Stimulated activated CD8-positive, alpha-beta memory T cell treated with anti-CD3 and anti-CD28 coated beads, Interleukin-12 subunit alpha, Interleukin-12 subunit beta, amount 100 ng/mL, for 1 hour (primary cell): ENCODE measurements at places on chromosomes 1 and 21.
A peak's percentile ranks its signal among the peaks of the same experiment; 100 is the strongest.

DNA sequence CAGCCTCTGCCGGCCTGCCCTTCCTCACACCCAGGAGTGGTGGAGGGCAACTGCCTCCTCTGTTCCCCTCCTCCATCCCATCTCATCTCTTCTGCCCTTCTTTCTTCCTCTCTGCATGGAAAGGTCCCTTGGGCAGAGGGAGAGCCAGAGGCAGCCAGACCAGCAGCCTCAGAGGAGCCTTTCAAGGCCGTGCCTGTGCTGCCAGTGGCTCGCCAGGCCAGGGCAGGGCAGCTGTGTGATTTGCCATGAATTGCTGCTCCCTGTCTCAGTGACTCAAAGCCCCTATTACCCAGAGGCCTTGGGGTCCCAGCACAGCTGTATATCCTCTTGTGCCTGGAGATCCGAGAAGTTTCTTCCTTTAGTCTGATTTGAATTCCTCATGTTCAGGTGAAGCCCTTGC lies 21.9 kb downstream of the TMCC2 start:
- DNase-seq: no peak

GRCh38 chr1:207995576-207995975 lies 84.7 kb upstream of the CD34 start:
- DNase-seq: no peak

DNA sequence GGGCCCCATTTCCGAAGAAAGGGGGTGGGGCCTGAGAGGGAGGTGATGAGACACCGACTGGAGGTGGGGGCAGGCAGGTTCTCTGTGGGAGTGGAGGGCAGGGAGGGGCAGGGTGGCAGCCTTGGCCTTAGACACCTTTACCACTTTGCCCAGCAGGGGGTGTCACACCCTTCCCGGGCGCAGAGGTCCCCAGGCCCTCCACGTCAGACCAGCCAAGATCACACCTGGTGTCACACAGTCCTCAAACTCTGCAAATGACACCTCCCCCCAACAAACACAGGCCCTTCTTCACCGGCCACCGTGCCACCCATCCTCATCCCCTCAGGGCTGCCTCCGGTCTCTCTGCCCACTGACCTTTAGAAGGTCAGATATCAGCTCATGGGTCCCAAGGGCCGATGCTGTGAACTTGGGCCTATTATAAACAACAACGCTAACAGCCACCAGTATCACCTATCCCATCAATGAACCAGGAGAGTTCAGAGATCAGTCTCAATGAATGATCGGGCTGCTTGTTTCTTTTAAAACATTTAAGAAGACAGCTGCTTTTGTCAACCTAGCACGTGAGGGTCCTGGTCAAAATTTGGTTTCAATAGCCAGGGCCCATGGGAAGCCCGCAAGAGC lies 103.9 kb downstream of the CASZ1 start:
- peak; percentile 51 for DNase-seq

GRCh38 chr1:118504221-118504644 lies 319.2 kb upstream of the SPAG17 start:
- no peak for DNase-seq

GRCh38 chr1:84363622-84364021 lies 34.7 kb upstream of the DNASE2B start:
- no peak for DNase-seq

DNA sequence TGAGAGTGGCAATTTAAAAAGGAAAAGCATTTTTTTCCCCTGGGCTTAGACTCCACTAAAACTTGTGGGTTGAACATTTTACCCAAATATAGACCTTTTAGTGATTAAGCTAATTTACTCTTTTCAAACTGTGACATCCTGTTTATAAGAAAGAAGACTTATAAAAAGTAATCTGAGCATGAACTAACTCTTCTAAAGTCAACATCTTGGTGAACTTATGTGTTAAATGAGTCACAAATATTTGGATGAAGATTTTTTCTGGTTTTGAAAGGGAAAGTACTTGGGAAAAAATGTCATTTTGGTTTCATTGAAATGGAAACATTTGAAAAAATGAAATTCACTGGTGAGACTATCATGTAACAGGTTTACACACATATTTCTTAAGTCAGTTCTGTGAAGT lies 109.8 kb downstream of the KCNK2 start:
- no peak for DNase-seq

DNA sequence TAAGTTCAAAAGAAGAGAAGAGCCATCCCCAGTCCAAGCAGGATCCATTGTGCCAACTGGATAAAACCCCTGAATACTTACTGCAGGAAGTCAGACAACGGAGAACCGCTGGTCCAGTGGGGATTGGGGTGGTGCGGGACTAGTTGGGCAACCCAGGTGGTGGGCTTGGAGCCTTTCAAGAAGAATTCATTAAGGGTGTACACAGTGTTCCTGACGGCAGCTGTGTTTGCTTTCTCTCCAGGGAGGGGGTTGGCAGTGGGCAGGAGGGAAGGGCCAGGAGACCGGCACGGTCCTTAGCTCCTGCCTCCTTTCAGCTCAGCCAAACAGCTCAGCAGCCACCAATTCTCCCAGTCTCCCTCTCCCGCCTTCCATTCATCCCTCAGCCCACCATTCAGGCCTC lies 7.1 kb upstream of the CDK18 start:
- no peak for DNase-seq

DNA sequence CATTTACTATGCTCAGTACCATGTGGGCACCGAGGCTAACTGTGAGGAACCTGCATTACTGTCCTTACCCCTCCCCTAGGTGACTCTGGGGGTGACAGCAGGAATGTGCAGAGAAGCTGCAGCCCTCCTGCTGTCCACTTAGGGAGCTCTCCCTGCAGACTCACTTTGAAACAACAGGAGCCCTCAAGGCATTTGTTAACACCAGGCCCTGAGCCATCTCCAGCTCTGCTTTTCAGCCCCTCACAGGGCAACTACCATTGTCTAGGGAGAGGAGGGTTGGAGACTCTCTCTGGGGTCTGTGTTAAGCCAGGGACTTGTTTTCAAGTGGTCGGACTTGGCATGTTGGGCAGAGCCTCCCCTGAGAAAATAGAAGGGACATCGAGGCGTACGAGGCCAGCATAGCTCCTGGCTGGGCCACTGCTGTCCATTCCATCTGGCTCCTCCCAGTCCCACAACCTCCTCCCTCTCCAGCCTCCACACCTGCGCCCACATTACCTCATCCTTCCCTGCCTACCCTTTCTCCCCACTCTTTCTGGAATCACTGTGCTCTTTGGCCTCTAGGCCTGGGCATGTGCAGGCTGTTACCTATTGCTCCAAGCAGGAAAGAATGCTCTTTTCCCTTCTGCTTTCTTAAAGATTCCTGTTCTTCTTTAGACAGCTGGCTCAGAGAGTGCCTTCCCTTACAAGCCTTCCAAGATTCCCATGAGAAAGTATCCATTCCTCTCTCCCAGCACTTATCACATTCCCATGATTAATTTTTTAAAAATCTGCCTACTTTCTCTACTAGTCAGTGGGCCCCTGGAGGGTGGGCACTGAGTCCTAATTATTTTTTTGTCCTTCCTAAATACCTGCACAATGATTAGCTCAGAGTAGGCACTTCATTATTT lies 102.7 kb upstream of the GCLM start:
- DNase-seq: no peak

- no peak for DNase-seq
Measured at GRCh38 chr1:156721535-156721934, 6.7 kb upstream of the METTL25B start.

DNA sequence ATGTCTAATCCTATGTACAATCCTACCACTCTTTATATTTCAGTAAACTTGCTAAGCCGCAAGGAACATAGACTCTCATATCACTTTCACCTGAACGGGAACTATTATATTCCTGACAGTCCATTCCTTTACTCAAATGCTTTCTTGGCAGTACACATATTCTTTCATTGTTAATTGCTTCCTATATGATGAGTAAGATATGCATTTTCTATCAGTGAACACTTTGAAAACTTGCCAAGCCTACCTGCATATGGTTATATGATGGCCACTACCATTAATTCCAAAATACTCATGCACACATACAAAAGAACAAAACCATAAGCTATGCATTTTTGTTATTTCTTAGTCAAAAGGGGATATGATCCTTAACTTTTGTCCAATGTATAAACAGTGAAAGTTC lies 341.5 kb downstream of the VAV3 start:
- no peak for DNase-seq

DNA sequence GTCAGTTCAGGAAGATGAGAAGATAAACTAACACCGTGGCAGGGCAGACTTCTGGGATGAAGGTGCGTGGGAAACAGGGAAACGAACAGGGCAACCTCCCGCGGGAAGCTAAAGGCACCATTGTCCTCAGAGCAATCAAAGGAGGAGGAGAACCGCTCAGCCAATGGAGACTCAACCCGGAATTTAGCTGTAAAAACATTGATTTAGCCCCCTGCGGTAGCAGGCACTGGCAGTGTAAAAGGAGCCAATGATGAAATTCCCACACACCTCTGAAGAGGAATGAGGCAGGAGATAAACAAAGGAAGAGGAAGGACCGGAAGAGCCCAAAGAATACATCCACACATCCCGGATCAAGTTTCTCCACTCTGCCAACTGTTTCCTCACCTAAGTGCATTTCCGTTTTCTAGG lies 19.5 kb downstream of the HLCS start:
- DNase-seq: no peak

DNA sequence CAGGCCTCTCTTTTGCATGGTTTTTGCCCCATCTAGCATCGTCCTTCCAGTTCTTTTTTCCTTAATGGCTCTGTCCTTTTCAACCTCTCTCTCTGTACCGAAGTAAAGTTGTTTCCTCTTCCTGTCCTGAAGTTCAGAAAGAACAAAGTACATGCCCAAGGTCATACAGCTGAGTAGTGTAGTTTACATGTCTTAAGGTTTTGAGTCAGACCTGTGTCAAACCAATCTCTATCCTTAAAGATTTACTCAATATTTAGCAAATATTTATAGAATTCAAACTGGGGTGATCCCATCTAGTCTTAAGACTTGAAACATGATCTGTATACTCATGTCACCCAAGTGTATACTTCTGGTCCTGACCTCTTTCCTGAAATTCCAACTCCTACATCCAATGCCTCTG lies 118.7 kb upstream of the SGIP1 start:
- no peak for DNase-seq

GRCh38 chr1:223429313-223429731 lies 36.1 kb downstream of the CCDC185 start:
- no peak for DNase-seq

GRCh38 chr1:213905344-213905743 lies 82.4 kb upstream of the PROX1 start:
- DNase-seq: no peak

- DNase-seq: no peak
Measured at GRCh38 chr1:227769936-227770494, 34.8 kb downstream of the SNAP47 start.

DNA sequence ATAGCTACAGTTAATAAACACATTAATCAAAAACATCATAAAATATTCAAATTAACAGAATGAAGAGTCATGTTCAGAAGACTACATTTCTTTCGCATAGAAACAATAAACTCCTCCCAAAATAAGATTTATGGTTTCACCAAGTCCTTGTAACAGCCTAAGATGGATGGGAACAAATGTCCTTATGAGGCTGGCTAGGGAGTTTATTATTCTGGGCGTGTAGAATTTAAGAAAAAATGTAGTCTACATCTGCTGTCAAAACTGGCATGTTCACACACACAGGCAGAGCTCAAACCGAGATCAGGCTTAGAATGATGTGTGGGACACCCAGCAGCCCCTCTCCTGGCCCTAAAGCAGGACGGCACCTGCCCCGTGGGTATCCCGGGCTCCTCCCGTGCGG lies 101.1 kb downstream of the NPHP4 start:
- DNase-seq: no peak

GRCh38 chr1:235861857-235862256 lies 4.8 kb downstream of the LYST start:
- DNase-seq: no peak
